ENCODE measurements at places on chromosomes 4 and X.
A peak's percentile ranks its signal among the peaks of the same experiment; 100 is the strongest.

GRCh38 chr4:76990288-76991080 is 40.9 kb downstream of the SEPTIN11 start:
- no peak for DNase-seq

DNA sequence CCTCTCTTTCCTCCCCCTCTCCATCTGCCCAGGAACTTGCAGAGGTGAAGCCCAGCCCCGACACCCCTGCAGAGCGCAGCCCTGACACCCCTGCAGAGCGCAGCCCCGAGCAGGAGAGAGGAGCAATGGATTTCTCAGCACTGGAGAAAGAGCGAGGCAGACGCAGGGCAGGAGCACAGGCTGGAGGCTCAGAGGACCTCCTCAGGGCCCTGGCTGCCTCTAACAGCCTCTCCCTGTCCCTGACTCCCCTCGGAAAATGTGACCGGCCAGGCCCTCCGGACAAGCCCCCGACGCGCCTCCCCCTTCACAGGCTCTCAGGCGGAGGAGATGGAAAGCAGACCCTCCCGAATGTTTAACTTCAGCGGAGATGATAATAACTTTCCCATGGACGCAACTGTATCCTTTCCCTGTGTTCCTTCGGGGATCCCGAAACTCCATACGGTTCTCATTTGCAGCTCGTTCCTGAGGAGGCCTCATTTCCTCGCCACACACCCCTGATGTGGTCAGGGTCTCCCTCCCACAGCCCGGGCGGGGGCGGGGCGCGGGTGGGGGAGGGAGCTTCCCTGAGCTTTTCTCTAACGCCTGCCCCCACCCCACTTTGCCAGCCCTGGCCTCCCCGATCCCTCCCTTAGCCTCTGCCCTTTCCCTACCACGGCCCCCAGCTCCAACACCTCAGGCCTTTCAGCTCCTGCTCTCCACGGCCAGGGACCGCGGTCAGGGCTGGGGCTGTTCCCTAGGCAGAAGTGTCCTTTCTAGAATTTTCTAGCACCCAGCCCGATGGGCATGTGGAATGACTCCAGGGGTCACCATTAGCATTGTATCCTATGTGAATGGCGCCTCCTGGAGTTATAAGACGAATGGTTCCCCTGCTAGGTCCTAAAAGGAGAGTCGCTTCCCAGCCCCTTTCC is 201.1 kb upstream of the BCOR start:
- DNase-seq: no peak

DNA sequence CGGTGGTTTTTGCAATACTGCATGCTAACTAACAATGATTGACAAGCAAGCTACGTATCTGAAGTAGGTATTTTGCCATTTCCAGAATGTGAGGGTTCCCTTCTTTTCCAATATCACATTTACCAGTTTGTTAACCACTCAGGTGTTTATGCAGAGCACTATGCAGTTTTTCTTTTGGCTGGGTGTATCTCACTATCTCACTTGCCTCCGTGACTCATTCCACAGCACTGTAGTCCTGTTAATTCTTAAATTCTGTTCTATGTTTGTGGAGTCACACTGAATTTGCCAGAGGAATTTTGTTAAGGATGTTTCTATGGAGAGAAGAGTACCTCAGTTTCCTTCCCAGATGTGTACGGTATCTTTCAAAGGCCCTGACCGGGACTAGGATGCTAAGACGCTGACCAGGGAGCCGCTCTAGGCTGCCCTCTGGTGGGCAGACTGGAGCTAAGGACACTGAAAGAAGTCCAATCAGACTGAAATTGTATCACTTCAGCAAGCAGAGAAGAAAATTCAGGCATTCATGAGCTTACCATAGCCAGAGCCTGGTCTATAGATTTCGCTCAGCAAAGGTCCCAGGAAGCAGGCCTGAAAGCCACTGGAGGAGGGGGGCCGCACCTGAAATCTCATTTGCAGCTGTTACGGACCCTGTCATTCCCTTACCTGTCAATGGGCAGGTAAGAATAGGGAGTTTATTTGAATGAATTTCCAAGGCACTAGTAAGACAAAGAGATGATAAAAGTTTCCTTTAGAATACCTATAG is 388.4 kb upstream of the SPOCK3 start:
- DNase-seq: peak; percentile 68

GRCh38 chr4:11598591-11598990 is 169.9 kb upstream of the HS3ST1 start:
- no peak for DNase-seq

- no peak for DNase-seq
Measured at GRCh38 chr4:109908731-109909130, 4.0 kb upstream of the EGF start.

GRCh38 chr4:161791796-161792556 is 371.8 kb downstream of the FSTL5 start:
- no peak for DNase-seq

DNA sequence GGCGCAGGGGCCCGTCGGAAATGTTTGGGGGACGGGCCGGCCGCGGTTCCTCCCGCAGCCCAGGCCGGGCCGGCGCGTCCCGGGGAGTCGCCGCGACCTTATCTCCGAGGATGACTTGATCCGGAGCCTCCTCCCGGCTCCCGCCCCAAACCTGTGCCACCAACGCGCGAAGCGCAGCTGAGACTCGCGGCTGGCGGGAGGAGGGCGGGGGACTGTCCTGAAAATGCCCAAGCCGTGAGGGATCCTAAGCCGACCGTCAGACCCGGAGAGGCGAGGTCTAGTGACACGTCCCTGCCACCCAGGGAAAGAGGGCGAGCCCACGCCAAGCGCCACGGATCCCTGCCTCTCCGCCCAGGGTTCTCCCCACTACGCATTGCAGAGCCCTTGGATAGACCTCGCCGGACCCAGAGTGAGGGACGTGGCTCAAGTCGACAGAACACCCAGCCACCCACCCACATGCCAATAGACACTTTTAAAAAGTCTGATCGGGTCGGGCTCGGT is 26.9 kb downstream of the UTP14A start:
- DNase-seq: no peak

DNA sequence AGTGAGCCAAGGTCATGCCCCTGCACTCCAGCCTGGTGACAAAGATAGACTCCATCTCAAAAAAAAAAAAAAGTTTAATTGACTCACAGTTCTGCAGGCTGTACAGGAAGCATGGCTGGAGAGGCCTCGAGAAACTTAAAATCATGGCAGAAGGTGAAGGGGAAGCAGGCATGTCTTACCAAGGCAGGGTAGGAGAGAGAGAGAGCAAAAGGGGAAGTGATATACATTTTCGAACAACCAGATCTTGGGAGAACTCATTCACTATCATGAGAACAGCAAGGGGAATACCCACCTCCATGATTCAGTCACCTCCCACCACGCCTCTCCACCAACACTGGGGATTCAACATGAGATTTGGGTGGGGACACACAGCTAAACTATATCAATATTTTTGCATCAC is 315.2 kb upstream of the HTR2C start:
- DNase-seq: no peak

DNA sequence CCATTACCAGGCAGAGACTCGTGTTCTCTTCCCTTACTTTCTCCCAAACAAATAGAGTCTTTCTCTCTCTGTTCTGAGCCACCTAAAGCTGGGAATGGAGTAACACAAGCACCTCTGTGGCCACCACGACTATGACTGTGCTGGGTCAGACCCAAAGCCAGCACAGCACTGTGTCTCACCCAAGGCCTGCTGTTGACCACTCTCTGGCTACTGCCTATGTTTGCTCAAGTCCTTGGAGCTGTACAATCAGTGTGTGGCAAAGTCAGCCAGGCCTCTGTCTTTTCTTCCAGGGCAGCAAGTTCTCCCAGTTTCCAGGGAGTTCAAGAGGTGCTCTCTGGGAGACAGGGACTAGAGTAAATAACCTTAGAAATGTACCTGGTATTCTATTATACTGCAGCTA is 239.4 kb downstream of the FAM47A start:
- DNase-seq: no peak

GRCh38 chr4:90122355-90122748 is 4.8 kb upstream of the CCSER1 start:
- DNase-seq: no peak

GRCh38 chr4:141497627-141498026 is 138.8 kb upstream of the IL15 start:
- no peak for DNase-seq

- DNase-seq: no peak
Measured at GRCh38 chr4:8916351-8916885, 44.8 kb upstream of the HMX1 start.

DNA sequence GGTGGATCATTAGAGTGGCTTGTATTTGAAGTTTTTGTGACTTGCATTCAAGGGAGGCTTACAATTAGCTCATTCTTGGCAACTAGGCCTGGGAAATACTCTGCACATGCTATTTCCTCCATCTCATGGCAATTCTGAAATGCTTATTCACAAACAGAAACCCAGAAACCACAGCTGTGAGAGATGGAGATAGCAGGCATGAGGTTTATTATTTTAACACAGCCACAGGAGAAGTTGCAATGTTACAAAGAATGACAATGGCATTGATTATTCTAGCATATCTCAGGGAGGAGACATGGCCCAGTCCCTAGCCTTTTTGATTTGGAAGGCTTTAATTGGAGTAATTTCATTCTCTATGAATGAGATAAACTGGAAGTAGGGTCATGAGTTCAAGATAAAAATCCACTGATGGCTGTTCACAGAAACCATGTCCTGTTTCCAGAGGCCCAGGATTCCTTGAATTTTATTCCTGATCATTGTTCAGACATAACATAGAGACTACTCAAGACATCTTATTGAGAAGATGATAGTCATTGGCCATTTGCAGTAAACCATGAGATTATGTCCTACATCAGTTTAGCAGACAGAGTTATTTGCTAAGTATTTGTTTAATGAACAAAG is 123.9 kb downstream of the MID1 start:
- DNase-seq: no peak

DNA sequence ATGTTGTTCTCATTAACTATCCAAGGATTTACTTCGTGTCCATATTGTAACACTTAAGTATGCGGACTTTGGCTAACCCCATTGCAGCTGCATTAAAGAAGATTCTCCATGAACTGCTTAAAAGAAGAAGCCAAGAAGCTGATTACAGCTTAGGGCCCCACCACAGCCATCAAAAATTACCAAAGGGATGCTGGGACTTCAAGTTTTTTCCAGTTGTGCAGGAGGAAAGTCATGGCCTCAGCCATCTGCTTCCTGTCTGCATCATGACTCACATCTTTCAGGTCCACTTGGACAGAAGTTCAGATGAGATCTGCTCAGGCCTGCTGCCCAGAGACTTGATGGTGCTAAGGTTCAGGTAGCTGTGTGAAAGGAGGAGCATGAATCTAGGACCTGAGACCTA is 38.8 kb upstream of the CAPN6 start:
- DNase-seq: no peak

DNA sequence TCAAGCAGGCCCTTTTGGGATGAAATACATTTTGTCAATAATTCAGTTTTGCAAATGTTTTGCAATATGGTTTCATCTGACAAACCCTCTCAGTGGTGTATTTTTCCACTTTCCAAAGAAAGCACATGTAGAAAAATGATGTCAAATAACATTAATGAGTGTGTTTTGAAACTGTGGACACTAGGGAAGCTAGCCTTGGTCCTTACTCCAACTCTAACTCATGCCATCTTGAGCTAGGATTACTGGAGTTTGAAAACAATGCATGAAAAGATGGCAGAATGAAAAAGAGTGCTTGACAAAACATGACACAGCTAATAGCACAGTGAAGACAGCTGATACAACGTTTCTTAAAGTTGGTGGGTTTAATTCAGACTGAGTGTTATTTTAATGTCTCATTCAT is 41.4 kb downstream of the HAND2 start:
- no peak for DNase-seq

GRCh38 chr4:7852568-7853185 is 87.0 kb downstream of the AFAP1 start:
- no peak for DNase-seq

DNA sequence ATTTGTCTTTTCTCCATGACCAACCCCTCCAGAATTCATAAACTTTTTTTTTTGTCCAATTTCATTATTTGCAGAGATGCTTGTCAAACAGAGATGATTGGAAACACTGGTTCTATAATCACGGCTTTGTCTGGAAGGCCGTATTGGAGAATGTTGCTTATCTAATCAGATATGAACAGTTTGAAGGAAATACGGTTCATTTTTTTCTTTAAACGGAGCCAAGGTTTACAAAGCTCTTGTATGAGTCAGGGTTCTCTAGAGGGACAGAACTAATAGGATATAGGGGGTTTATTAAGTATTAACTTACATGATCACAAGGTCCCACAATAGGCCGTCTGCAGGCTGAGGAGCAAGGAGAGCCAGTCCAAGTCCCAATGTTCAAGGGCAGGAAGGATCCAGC is 1415.8 kb downstream of the C4orf33 start:
- DNase-seq: no peak

DNA sequence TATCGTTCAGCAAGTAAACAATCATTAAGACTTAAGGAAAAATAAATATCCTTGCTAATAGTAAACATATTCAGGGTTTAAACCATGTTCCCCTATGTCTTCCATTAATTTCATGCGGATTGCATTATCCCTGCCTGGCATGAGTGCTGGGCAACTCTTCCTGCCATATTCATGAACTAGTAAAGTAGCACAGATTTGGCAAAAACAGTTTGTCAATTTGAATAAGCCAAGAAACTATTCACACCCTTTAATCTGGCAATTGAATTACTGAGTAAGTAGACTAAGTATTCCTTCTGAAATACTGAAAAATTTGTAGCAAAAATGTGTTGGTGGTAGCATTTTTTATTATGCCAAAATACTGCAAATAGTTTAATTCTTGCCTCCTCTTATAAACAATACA is 512.0 kb downstream of the NLGN4X start:
- no peak for DNase-seq

DNA sequence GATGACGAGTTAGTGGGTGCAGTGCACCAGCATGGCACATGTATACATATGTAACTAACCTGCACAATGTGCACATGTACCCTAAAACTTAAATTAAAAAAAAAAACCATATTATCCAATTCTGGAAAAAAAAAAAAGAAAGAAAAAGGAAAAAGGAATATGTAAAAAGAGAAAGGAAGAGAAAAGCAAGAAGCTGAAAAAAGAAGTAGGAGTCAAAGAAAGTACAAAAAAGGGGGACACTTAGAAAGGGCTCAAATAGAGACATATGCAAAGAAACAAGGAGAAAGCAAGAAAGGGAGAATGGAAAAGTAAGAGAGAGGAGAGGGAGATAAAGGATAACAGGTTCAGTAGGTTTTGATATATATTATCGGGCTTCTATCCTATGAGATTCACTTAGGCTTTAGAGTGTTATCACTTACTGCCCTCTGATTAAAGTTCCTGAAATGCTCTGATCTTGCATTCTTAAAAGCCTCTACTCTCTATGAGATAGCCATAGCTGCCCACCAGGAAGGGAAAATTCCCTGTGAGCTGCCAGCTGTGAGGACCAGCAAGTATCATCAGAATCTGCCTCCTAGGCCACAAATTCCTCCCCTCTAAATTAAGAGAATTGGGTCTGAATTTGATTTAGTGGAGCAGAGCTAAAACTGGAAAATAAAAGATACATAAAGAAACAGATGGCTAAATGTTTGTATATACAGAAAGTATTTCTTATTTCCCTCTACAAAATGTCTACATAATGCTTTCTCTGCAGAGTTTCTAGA is 95.2 kb downstream of the AMMECR1 start:
- DNase-seq: no peak
